ENCODE measurements at places on chromosomes 16 and 17.

GRCh38 chr16:85417156-85417860 is 195.8 kb upstream of the GSE1 start:
- no peak for DNase-seq

- DNase-seq, result no peak
These were observed 157.9 kb downstream of the PITPNC1 start for GRCh38 chr17:67534941-67535340.

GRCh38 chr16:74083541-74083940 is 213.1 kb upstream of the PSMD7 start:
- DNase-seq, result no peak

- no peak for DNase-seq
These were observed 584 bp upstream of the STAT5B start for GRCh38 chr17:42276609-42277341.

DNA sequence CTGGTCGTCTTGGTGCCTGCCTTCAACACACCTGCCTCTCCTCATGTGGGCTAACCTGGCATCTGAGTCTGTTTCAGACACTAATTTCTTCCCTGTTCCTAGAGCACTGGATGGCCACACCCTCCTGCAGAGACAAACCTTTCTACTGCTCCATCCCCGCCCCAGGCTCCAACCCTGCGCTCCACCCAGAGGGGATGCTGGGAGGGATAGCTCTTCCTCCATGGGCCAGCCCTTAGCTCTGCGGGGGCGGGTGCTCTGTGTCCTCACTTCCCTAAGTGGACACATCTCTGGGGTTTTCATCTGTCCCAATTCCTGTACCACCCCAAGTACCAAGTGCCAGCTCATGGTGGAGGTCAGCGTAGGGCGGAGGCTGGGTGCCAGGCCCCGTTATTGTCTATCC is 11.0 kb upstream of the CRISPLD2 start:
- no peak for DNase-seq

- no peak for DNase-seq
These were observed 2.9 kb downstream of the ORAI3 start for GRCh38 chr16:30951750-30952149.

DNA sequence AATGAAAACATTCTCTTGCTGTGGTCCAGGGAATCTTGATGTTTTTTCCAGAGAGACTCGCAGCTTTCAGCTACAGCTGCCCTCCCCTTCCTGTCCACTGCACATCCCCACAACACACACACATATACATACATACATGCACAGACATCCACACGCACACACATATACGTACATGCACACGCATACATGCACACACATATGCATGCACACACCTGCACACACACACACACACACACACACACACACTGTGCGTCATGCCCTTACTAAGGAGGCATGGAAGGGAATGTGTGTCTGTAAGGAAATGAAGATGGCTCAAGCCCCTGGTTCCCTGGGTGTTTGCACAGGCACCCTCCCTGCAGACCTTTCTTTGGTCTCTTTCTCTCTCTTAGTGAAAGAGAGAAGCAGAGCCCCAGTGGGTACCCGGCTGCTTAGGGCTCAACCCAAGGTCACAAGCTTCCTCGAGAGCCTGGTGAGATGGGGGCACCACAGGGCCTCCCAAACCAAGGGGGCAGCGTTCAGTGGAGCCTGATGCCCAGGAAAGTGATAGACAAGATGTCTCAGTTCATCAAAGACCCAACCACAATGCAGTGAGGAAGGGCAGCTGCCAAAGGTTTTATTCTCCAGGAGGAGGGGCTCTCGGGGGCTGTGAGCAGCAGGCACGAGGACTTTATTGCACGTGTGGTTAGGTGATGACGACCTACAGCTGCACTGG is 33.3 kb downstream of the TNFRSF13B start:
- DNase-seq, result no peak

DNA sequence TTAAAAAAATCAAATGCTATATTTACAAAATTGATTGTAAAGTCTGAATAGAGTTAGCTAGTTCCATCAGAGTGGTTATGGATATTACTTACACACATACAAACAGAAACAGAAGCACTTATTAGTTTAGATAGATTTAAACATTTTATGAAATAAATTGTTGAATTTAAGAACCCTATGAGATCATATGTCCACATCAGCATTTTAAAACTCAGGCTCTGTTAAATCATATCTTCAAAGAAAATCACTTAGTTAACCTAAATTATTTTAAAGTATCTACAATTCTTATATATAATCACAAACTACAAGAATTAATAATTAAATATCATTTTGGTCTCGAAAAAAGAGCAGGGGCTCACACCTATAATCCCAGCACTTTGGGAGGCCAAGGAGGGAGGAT is 42.5 kb downstream of the HELZ start:
- no peak for DNase-seq

DNA sequence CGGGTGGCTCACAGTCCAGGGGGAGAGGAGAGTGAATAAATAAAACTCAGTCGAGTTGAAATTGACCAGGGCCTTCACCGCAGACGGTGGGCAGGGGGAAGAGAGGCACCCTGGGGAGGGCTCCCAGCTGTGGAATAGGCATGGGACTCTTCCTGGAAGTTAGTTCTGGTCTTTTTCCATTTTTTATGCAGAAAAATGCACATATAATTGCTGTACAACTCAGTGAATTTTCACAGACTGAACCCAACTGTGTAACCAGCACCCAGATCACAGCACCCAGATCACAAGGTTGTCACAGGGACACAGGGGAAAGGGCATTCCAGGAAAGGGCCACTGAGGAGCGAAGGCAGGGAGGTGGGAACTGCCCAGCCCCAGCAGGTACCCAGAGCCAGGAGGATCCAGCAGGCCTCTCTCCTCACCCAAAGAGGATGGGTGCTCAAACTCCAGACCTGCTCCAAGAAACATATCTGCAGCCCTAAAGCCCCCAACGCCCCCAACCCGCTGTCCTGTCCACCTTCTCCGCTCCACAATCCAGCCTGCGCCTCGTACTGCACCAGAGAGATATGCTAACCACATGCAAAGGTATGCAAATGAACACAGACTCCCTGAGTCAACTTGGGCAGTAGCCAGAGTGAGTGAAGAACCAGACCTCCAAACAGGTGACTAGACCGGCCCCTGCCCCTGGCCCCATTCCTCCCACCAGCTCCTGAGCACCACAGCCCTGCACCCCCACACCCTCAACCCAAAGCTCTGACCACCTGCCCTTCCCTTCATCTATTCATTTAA is 29.1 kb upstream of the EIF1 start:
- no peak for DNase-seq

DNA sequence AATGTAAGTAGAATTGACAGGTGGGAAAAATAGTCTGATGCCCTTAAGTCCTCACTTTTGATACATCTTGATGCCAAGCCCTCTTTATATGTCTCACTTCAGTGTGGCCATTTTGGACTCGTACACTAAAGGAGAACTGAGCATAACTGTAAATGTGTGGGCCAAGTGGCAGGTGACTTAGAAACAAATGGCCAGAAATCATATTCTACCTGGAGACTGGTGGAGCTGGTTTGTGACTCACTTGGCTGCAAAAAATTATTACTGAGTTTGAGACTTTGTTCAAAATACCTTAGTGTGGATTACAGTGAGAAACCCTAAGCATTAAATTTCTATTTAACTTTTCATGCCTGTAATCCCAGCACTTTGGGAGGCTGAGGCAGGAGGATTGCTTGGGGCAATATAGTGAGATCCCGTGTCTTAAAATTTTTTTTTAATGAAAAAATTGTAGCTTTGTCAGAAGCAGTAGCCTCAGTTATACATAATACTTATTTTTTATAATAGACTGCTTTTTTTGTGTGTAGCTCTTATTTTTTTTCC is 5.0 kb downstream of the HAPSTR1 start:
- no peak for DNase-seq

DNA sequence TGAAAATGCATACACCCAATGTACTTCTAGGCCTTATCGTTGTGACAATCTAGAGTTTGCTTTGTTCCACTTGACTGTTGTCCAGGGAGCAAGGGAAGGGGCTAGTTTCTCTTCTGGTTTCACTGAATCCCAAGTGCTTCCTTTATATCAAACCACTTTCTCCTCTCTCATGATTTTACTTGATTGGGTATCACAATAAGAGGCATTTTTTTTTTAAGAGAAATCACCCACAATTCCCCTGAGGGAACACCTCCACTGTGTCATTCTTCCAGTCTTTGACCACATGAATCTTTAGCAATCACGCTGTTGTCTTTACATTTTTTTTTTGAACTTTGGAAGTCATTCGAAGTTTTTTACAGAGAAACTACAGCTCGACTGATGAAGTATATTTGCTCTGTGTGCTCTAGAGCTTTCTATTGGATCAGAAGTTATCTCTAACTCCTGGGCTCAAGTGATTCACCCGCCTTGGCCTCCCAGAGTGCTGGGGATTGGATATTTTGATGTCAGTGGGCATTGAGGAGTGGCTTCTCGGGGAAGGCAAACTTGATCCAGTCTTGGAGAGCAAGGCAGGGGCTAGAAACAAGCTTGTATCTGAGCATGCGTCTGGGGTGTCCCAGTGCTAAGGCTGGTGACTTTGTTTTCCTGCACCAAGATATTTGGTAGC is 3.0 kb downstream of the CDH1 start:
- no peak for DNase-seq

DNA sequence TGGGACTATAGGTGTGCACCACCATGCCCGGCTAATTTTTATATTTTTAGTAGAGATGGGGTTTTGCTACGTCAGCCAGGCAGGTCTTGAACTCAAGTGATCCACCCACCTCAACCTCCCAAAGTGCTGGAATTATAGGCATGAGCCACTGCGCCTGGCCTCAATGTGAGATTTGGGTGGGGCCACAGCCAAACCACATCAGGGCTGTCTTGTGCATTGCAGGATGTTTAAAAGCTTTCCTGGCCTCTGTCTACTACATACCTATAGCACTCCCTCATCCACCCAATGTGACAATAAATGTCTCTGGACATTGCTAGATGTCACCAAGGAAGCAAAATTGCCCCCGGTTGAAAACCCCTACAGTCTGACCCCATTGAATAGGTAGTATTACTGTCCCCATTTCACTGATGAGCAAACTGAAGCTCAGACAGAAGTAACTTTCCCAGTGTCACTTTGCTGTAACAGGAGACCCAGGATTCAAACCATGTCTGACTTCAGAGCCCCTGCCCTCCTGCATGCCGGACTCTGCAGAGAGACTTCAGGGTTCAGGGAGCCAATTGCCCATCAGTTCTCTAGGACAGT is 3.6 kb upstream of the MAP3K14 start:
- no peak for DNase-seq

GRCh38 chr17:74857191-74857590 is 2.5 kb downstream of the GRIN2C start:
- no peak for DNase-seq

DNA sequence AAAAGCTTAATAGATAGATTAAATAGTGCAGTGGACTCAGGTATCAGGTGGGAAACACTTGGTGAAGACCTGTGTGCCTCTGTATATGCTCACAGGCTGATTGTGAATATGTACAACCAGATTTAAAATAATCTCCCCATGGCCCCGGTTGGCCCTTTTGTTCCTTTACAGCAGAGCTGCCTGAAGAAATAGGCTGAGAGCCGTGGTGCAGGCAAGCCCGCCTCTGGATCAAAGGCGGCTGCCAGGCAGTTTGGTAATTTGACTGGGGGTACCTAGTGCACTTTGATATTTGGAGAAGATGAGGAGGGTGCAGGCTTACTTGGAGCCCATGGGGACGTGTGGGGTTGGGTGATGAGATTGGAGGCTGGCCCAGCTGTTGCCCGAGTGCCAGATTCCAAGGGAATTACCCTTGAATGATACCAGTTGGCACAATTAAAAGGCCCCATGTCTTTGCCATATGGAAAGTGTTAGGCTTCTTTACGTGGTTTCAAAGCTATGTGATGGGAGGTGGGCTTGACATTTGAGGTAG is 5.0 kb downstream of the NKD1 start:
- DNase-seq, result no peak

DNA sequence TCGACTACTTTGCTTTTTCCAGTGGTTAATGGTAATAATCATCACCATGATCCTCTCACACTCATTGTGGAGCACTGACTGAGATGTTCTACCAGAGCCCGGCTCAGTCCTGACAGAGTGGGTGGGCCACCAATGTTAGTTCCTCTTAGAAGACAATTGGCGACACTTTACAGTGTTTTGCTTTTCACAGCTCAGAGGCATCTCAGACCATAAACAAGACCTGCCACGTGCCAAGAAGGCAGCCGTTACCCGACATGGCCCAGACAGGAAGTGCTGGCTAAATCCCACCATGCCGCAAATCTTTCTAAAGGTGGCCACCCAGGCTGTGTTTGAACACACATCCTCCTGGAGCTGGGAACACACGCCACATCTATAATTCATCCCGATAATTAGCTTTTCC is 103.7 kb downstream of the XYLT1 start:
- no peak for DNase-seq

- DNase-seq, result no peak
These were observed 190.3 kb downstream of the ZNF423 start for GRCh38 chr16:49665482-49666230.

DNA sequence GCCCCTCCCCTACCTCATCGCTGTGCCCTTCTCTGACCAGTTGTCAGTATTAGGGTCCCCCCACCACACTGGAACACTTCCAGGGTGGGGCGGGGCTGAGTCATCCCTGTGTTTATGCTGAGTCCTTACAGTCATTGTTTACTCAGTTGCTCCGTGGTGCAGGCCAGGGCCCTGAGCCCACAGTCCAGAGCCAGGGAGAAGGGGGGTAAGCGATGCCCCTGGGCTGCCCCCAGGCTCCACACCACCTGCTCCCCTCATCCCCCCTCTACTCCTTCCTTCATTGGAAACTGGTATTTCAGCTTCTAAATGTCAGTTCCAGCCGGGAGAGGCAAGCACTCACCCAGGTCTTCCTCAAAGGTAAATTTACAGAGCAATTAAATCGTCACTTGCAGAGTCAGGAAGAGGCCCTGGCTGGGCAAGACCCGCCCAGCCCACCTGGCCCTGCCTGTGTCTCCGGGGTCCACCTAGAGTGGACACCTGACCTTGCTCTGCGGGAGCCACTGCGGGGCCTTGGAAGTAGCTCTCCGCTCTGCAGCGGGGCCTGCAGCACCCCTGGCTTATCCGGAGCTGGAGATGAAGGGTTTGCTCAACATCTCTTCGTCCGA is 4.8 kb downstream of the ATP2A3 start:
- DNase-seq, result no peak

- no peak for DNase-seq
These were observed 82.9 kb upstream of the MTMR4 start for GRCh38 chr17:58597371-58597770.

DNA sequence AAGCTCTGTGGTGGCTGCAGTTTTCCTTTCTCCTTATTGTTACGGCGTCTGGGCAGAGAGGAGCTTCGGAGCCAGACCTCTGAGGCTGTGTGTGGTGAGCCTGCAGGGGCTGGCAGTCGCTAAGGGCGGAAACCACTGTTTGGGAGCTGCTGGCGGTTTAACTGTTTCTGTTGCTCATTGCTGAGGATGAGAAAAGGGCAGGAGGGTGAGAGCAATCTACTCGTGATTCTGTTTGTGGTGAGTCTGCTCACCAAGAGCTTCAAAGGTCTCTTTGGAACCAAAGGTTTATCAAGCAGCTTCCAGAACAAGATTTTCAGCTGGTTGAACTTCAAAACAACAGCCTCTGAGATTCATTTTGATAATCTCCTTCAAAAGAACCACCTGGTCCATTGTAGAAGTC is 143.9 kb downstream of the ANKFN1 start:
- DNase-seq, result no peak

- no peak for DNase-seq
These were observed 6.9 kb upstream of the ELAC2 start for GRCh38 chr17:13024526-13025257.

Measured in esophagus squamous epithelium (tissue), 5 donors.